ENCODE measurements at places on chromosomes 3 and 15.
A peak's percentile ranks its signal among the peaks of the same experiment; 100 is the strongest.

DNA sequence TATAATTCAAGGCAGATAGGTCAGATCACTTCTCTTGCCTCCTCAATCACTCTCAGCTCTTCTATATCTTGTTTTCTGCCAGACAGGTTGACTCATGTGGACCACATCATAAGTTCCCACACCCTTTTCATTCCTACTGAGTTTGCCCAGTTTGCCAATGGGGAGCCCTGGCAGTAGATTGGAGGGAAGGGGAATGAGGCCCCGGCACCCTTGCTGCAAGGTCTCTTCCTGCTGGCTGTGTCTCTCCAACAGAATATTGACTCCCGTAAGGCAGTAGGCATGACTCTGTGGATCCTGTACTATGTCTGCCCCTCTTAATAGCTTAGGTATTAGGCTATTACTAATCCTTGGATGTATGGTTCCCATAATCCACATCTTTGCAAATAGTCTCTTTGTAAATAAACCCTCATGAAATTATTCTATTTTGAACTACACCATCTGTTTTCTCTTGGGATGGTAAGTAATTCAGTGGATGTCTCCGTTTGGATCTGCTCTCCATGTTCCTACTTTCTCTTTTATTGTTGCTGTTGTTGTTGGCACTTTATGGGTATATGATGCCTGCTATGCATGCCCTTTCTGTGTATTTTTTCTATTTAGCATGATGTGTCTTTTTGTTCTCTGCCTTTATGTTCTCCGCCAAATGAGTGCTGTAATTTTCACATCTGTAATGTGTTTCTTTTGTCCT is 65.5 kb upstream of the DCBLD2 start:
- no peaks in the 10 kb centered on the region for H3K27me3 ChIP-seq
- peak; percentile 55 for DNase-seq
- H3K4me3 ChIP-seq: no peak overlapping the region
- H3K27ac ChIP-seq: peak overlapping the region; percentile 98
- H3K36me3 ChIP-seq: 0 out of 2 replicates have a peak, but pooled peaks cover 3% of the 10 kb centered on the region
- peaks cover 81% of the 10 kb centered on the region for H3K4me1 ChIP-seq

DNA sequence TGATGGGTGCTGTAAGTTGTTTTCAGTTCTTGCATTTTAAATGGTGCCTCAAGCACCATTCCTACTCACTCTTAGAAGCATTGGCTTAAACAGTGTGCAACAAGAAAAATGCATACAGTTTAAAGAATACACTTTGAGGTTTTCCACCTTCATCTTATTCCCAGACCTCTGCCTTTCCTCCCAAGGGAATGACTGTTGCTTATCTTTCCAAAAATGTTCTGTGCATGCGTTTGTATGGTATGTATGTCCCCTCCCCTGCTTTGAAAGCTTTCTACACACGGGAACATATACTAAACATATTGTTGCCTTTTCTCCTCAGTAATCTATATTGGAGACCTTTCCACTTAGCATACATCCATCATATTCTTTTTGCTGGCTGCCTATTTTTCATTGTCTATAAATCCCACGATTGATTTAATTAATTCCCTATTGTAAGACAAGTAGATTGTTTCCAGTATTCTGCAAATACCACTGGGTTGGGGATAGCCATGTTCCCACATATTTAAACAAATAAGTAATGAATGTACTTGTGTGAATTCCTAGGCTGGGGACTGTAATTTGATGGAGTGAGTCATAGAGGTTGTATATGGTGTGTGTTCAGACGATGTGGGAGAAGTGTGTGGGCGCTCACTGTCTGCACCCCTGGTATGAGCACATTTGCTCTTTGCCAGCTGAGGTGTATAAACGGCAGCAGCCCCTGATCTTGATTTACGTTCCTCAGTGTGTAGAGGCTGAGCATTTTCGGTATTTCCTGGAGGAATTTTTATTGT is 5.8 kb downstream of the TRAK1 start:
- H3K4me1 ChIP-seq: 0 out of 2 replicates have a peak, but pooled peaks cover 5% of the 10 kb centered on the region
- H3K27ac ChIP-seq: no peak overlapping the region
- H3K4me3 ChIP-seq: no peak overlapping the region
- DNase-seq: no peak
- no peaks in the 10 kb centered on the region for H3K36me3 ChIP-seq

GRCh38 chr3:150319900-150320299 is 88.2 kb upstream of the TSC22D2 start:
- DNase-seq: peak; percentile 98
- H3K36me3 ChIP-seq: no peaks in the 10 kb centered on the region
- H3K4me3 ChIP-seq: peak overlapping the region; percentile 45
- H3K27me3 ChIP-seq: no peaks in the 10 kb centered on the region
- peaks cover 55% of the 10 kb centered on the region for H3K4me1 ChIP-seq

DNA sequence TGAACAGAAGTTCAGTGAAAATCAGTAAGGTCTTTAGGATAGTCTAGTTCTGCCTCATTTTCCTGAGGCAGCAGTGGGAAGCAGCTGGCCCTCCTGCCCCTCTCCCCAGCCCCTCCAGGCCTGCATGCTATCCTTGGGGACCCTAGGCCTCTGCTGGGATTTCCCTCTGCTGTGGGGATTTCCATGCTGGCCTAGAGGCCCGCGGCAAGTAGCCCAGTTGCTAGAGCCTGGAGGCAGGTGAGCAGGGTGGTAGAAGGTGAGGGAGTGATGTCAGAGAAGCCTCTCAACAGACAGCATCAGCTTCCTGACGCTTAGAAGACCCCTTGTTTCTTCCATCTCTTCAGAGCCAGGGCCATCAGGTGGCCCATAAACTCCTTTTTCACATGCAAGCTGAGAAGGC is 305.8 kb upstream of the THBS1 start:
- no peak overlapping the region for H3K4me3 ChIP-seq
- peak overlapping the region; percentile 92 for H3K27ac ChIP-seq
- no peaks in the 10 kb centered on the region for H3K27me3 ChIP-seq
- no peaks in the 10 kb centered on the region for H3K36me3 ChIP-seq
- peaks cover 54% of the 10 kb centered on the region for H3K4me1 ChIP-seq

- no peak overlapping the region for H3K4me3 ChIP-seq
- no peak for DNase-seq
- H3K4me1 ChIP-seq: no peaks in the 10 kb centered on the region
These were observed 23.5 kb downstream of the LSM3 start for GRCh38 chr3:14201940-14202684.

DNA sequence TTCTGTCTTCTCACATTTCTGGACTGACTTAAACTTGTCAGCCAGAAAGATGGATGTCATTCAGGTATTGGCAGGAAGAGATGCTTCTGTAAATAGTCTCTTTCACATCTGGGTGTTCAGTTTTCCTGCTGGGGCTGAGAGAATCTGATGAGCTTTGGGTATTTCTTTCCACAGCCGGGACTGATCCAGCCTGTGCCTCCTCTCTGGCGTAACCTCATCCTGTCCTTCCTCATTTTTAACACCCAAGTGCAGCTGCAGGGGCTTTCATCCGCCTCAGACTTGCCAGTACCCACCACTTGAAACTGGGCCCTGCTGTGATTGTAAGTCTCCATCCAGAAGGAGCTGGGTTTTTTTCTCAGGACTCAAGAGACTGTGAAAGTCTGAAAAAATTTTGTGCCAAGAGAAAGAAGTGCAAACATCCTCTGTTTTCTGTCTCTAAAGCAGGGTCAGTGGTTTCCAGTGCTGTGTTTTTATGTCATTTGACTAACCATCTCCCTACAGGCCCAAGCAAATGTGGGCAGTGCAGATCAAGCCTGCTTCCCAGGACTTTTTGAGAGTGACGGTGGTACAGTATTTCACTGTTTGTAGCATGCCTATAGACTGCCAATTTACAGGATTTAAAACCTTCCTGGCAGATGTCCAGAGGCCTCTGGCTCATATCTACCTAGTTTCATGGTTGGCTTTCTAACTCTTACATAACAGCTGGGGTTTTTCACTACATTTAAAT is 342.7 kb downstream of the PTPRG start:
- H3K4me1 ChIP-seq: no peaks in the 10 kb centered on the region

GRCh38 chr15:100094127-100094510 is 247.7 kb downstream of the ADAMTS17 start:
- no peak for DNase-seq
- H3K4me1 ChIP-seq: peaks cover 37% of the 10 kb centered on the region
- H3K4me3 ChIP-seq: no peak overlapping the region
- H3K36me3 ChIP-seq: no peaks in the 10 kb centered on the region

- no peak overlapping the region for H3K4me3 ChIP-seq
- DNase-seq: no peak
- H3K27me3 ChIP-seq: peaks cover 95% of the 10 kb centered on the region
- no peak overlapping the region for H3K27ac ChIP-seq
- no peaks in the 10 kb centered on the region for H3K4me1 ChIP-seq
These were observed 10.6 kb downstream of the ZIC1 start for GRCh38 chr3:147419781-147420224.

DNA sequence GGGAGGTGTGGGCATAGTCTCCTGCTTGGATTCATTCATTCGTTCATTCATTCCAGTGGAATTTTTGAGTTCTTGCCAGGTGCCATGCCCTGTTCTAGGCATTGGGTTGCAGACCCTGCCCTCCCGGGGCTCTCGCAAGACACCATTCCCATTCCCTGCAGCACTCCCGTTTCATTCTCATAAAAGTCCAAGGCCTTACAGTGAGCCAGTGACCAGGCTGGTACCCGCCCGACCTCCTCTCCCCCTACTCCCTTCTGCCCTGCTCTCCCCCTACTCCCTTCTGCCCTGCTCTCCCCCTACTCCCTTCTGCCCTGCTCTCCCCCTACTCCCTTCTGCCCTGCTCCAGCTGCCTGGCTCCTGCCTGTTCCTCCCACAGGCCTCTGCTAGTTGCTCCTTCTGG is 41.9 kb downstream of the AMOTL2 start:
- H3K4me1 ChIP-seq: peaks cover 29% of the 10 kb centered on the region
- DNase-seq: peak; percentile 36
- no peak overlapping the region for H3K27ac ChIP-seq
- no peak overlapping the region for H3K4me3 ChIP-seq
- no peaks in the 10 kb centered on the region for H3K27me3 ChIP-seq

GRCh38 chr3:138222942-138223287 is 35.8 kb downstream of the ARMC8 start:
- DNase-seq: no peak
- H3K36me3 ChIP-seq: peaks cover 18% of the 10 kb centered on the region
- H3K4me3 ChIP-seq: no peak overlapping the region

DNA sequence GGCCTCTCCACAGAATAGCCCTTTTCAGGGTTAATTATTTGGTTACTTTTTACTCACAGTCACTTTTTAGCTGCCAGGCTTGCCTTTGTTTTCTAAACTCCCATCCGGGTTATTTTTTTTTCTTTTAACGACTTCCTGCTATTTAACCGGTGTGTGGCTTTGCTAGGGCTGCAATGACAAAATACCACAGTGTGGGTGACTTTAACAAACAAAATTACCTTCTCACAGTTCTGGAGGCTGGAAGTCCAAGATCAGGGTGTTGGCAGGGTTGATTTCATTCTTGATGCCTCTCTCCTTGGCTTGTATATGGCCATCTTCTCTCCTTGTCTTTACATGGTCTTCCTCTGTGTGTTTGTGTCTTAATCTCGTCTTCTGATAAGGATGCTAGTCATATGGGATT is 91.5 kb downstream of the IL1RAP start:
- H3K4me1 ChIP-seq: no peaks in the 10 kb centered on the region
- H3K27me3 ChIP-seq: no peaks in the 10 kb centered on the region
- H3K4me3 ChIP-seq: no peak overlapping the region

- no peak for DNase-seq
- H3K36me3 ChIP-seq: no peaks in the 10 kb centered on the region
- H3K4me3 ChIP-seq: no peak overlapping the region
- H3K4me1 ChIP-seq: peaks cover 11% of the 10 kb centered on the region
- H3K27me3 ChIP-seq: no peaks in the 10 kb centered on the region
These were observed 26.8 kb downstream of the FBXW12 start for GRCh38 chr3:48398701-48399386.

DNA sequence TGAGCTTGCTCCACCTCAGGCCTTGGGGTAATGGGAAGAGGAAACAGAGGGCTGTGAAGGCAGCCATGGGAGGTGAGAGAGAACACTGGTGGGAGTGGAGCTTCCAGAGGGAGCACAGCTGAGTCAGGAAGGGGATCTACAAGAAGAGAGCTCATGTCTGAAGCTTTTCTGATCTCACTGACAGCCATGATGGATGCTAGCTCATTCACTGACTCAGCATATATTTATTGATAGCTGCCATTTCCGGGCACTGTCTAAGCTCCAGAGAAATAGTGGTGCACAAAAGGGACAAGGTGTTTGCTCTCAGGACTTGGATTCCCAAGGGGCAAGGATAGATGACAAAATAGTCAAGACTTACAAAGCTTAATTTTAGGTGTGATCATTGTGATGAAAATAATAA is 218.8 kb downstream of the CLSTN2 start:
- no peak overlapping the region for H3K27ac ChIP-seq
- H3K4me1 ChIP-seq: no peaks in the 10 kb centered on the region
- no peak for DNase-seq
- no peaks in the 10 kb centered on the region for H3K36me3 ChIP-seq

GRCh38 chr3:105790534-105790933 is 78.3 kb downstream of the CBLB start:
- no peaks in the 10 kb centered on the region for H3K36me3 ChIP-seq
- H3K27me3 ChIP-seq: no peaks in the 10 kb centered on the region
- H3K4me1 ChIP-seq: peaks cover 11% of the 10 kb centered on the region

- H3K4me1 ChIP-seq: no peaks in the 10 kb centered on the region
- H3K27ac ChIP-seq: no peak overlapping the region
- no peaks in the 10 kb centered on the region for H3K36me3 ChIP-seq
- peak; percentile 51 for DNase-seq
- no peaks in the 10 kb centered on the region for H3K27me3 ChIP-seq
- H3K4me3 ChIP-seq: no peak overlapping the region
These were observed 107.2 kb upstream of the SLC25A36 start for GRCh38 chr3:140834266-140835037.

- no peaks in the 10 kb centered on the region for H3K36me3 ChIP-seq
- no peak overlapping the region for H3K4me3 ChIP-seq
- peaks cover 11% of the 10 kb centered on the region for H3K4me1 ChIP-seq
- no peaks in the 10 kb centered on the region for H3K27me3 ChIP-seq
These were observed 106.5 kb upstream of the SLC4A7 start for GRCh38 chr3:27590437-27591298.

- DNase-seq: peak; percentile 77
- no peaks in the 10 kb centered on the region for H3K27me3 ChIP-seq
- no peaks in the 10 kb centered on the region for H3K4me1 ChIP-seq
- H3K27ac ChIP-seq: no peak overlapping the region
These were observed 17.9 kb upstream of the NIT2 start for GRCh38 chr3:100316641-100317069.

- peak; percentile 80 for DNase-seq
- no peaks in the 10 kb centered on the region for H3K36me3 ChIP-seq
- H3K27me3 ChIP-seq: no peaks in the 10 kb centered on the region
- H3K27ac ChIP-seq: no peak overlapping the region
These were observed 23.5 kb downstream of the DNAH1 start for GRCh38 chr3:52339612-52340011.

- no peaks in the 10 kb centered on the region for H3K4me1 ChIP-seq
- no peak overlapping the region for H3K27ac ChIP-seq
- no peak for DNase-seq
- H3K27me3 ChIP-seq: no peaks in the 10 kb centered on the region
These were observed 14.6 kb downstream of the PP2D1 start for GRCh38 chr3:19997502-19997901.

GRCh38 chr3:4730719-4731118 is 237.6 kb downstream of the ITPR1 start:
- no peak overlapping the region for H3K4me3 ChIP-seq
- no peak for DNase-seq
- no peak overlapping the region for H3K27ac ChIP-seq
- H3K36me3 ChIP-seq: no peaks in the 10 kb centered on the region
- H3K27me3 ChIP-seq: no peaks in the 10 kb centered on the region

GRCh38 chr15:69951256-69951897 is 146.3 kb downstream of the TLE3 start:
- peak; percentile 23 for DNase-seq
- peaks cover 17% of the 10 kb centered on the region for H3K27me3 ChIP-seq
- H3K4me3 ChIP-seq: no peak overlapping the region
- no peaks in the 10 kb centered on the region for H3K36me3 ChIP-seq
- H3K27ac ChIP-seq: no peak overlapping the region

GRCh38 chr3:158762701-158763100 is 30.4 kb upstream of the RARRES1 start:
- peaks cover 49% of the 10 kb centered on the region for H3K4me1 ChIP-seq
- no peak for DNase-seq
- no peak overlapping the region for H3K4me3 ChIP-seq
